ENCODE measurements at places on chromosomes 2 and 18. TPM values are rescaled to one million over a fixed set of nuclear protein-coding genes. Genes with fewer than 3 reads are reported as not detected.

The LIMS3 gene
- total RNA-seq: 3.1 TPM

The MEP1B gene
- not detected for total RNA-seq

The CRYGC gene
- not detected for total RNA-seq

The IAH1 gene
- 68.0 TPM for total RNA-seq

The CYP27A1 gene
- 17.0 TPM for total RNA-seq

The KCNG2 gene
- 0.15 TPM for total RNA-seq

GRCh38 chr2:218397463-218397819 is 2.2 kb upstream of the CTDSP1 start:
- DNase-seq: no peak

DNA sequence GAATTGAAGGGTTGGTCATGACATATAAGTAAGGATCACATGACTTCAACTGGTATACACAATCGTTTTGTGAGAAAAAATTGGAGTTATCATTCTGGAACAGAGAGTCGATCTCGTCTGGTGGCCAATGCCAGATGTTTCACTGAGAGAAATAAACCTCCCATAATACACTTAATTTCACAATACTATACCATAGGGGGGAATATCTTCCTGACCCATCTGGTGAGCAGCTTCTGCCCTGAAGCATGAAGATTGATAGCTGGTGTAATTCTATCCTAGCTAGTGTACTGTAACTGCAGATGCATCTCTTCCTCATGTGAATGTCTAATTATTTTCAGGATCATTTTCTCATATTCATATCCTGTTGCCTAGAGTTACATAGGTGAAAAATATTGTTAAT is 15.7 kb upstream of the CDH7 start:
- DNase-seq: no peak

GRCh38 chr18:47206945-47207637 is 30.9 kb upstream of the IER3IP1 start:
- no peak for DNase-seq

DNA sequence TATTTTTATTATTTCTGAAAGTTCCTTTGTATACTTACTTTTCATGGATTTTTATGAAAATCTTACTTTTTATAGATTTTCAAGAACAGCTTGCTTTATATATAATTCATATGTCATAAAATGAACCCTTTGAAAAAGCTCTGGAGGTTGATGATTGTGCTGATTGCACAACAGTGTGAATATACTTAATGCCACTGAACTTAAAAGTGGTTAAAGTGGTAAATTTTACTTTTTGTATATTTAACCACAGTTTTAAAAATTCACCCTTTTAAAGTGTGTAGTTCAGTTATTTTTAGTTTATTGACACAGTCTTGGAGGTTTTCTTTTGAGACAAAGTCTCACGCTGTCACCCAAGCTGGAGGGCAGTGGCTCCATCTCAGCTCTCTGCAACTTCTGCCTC is 8.4 kb downstream of the SANBR start:
- DNase-seq: no peak

- DNase-seq: no peak
These were observed 77.2 kb downstream of the PIGN start for GRCh38 chr18:62109676-62110075.

- DNase-seq: no peak
These were observed 62.8 kb downstream of the CYB5A start for GRCh38 chr18:74229005-74229404.

GRCh38 chr2:116749994-116750393 is 1064.5 kb upstream of the DDX18 start:
- no peak for DNase-seq
